ENCODE measurements at places on chromosomes 4 and X.

- no peak for DNase-seq
Measured at GRCh38 chr4:71878376-71878775, 94.5 kb upstream of the GC start.

DNA sequence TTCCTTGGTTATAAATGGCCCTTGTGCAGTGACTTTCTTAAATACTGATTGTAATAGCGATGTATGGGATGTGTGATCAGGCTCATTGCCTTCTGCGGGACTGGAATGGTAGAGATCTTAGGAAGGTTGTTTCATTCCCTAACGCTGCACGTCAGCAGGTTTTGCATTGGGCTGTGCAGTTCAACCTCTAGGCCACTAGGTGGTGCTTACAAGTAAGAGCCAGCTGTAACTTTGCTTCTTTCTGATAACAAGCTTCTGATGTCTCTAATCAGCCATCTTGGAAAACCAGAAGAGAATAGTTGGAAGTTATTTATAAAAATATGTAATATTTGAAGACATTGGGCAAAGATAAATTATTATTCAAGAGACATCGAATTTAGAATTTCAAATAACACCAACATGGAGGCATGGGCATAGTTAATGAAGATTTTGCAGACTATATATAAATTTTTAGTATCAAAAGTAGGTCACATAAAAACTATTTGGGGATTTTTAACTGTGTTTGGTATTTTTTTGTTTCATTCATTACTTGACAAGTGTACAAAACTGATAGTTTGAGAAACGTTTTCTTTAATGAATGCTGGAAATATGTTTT is 339.7 kb upstream of the PCDH7 start:
- peak; percentile 32 for DNase-seq

- no peak for DNase-seq
Measured at GRCh38 chrX:47223476-47224250, 5.2 kb downstream of the CDK16 start.

DNA sequence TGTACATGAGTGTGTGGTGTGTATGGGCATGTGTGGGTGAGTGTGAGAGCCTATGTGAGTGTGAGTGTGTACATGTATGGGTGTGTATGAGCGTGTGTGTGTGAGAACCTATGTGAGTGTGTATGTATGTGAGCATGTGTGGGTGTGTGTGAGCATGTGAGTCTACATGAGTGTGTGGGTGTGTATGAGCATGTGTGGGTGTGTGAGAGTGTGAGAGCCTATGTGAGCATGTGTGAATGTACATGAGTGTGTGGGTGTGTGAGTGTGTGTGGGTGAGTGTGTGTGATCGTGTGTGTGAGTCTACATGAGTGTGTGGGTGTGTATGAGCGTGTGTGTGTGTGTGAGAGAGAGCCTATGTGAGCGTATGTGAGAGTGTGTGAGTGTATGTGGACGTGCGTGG is 205.4 kb upstream of the PSAPL1 start:
- no peak for DNase-seq

- DNase-seq, result no peak
Measured at GRCh38 chrX:15663439-15663838, 1.2 kb downstream of the CLTRN start.

- DNase-seq, result no peak
Measured at GRCh38 chr4:118557298-118557851, 127.8 kb upstream of the METTL14 start.

DNA sequence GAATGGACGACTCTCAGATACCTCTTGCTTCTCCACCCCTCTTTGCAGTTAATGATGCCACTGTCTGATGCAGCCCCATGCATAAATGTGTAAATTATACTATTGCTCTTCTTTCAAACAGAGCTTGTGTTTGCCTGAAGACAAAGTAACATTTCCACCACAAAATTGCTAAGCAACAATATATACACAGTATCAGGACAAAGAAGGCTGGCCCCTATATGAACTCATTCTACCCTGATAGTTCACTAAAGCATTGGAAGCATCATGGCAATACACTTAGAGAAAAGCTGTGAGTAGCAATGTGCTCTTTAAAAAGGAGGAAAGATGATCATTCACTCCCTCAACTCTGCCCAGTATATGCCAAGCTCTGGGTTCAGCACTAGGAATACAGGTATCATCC is 427.0 kb upstream of the CPEB2 start:
- no peak for DNase-seq

- DNase-seq, result no peak
Measured at GRCh38 chr4:6204871-6205566, 4.7 kb upstream of the JAKMIP1 start.

DNA sequence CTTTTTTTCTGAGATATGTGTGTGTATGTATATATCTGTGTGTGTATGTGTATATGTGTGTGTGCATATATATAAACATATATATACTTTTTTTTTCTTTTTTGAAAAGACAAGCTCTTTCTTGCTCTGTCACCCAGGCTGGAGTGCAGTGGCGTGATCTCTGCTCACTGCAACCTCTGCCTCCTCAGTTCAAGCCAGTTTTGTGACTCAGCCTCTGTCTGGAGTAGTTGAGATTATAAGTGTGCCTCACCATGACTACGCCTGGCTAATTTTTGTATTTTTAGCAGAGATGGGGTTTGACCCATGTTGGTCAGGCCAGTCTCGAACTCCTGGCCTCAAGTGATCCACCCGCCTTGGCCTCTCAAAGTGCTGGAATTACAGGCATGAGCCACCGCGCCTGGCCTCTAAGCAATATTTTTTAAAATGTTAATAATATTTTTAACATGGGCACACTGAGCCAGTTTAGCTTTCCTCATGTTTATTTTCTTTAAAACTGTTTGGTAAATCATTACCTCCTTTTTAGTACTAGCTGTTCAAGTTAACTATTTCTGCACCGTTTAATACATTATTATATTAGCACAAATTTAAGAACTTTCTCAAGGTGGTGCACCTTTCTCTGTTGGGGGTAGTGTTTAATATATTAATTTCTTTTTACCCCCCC is 33.3 kb downstream of the BBS12 start:
- DNase-seq, result no peak

GRCh38 chrX:136475236-136475635 is 12.5 kb upstream of the BRS3 start:
- DNase-seq, result no peak

- no peak for DNase-seq
Measured at GRCh38 chr4:37442062-37442323, 197.4 kb downstream of the NWD2 start.

GRCh38 chr4:114385195-114385985 is 213.2 kb upstream of the UGT8 start:
- DNase-seq, result no peak
